ENCODE measurements at places on chromosomes 13 and 19. TPM values are rescaled to one million over a fixed set of nuclear protein-coding genes. Genes with fewer than 3 reads are reported as not detected.
A peak's percentile ranks its signal among the peaks of the same experiment; 100 is the strongest.

NLRP11 gene
- not detected for total RNA-seq

GRCh38 chr13:97139691-97140090, 82.4 kb upstream of the MBNL2 start:
- peaks cover 40% of the 10 kb centered on the region for H3K27me3 ChIP-seq
- no peak overlapping the region for H3K27ac ChIP-seq
- peaks cover 12% of the 10 kb centered on the region for H3K4me1 ChIP-seq
- no peaks in the 10 kb centered on the region for H3K36me3 ChIP-seq

DNA sequence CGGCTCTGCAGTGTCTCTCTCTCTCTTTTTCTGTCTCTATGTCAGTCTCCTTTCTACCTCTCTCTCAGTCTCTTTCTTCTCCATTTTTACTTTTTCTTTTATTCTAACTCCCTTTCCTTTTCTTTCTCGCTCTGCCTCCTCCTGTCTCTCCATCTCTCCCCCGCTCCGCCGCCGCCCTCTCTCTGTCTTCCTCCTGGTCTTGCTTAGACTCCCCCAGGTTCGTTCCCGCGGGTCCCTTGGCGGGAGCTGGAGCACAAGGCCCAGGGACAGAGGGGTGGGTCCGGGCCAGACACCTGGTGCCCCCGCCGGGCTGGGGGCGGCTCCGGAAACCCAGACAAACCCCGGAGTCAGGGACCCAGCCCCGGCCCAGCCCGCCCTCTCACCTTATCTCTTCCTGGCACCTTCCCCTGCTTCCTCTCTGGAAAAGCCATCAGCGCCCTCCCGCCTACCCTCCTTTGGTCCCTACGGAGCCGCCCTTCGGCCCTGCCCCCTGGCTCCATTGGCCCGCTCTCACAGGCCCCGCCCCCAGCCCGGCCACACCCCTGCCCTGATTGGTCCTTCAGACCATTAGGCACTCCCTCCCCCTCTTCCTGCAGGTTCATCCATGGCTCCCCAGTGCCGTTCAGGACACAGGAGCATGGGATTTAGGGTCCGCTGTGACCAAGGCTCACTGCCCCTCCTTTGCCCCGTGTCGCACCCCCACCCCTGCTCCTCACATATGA, 15.4 kb upstream of the NOP53 start:
- H3K27me3 ChIP-seq: peaks cover 4% of the 10 kb centered on the region
- DNase-seq: peak; percentile 43
- peaks cover 14% of the 10 kb centered on the region for H3K4me1 ChIP-seq

DNA sequence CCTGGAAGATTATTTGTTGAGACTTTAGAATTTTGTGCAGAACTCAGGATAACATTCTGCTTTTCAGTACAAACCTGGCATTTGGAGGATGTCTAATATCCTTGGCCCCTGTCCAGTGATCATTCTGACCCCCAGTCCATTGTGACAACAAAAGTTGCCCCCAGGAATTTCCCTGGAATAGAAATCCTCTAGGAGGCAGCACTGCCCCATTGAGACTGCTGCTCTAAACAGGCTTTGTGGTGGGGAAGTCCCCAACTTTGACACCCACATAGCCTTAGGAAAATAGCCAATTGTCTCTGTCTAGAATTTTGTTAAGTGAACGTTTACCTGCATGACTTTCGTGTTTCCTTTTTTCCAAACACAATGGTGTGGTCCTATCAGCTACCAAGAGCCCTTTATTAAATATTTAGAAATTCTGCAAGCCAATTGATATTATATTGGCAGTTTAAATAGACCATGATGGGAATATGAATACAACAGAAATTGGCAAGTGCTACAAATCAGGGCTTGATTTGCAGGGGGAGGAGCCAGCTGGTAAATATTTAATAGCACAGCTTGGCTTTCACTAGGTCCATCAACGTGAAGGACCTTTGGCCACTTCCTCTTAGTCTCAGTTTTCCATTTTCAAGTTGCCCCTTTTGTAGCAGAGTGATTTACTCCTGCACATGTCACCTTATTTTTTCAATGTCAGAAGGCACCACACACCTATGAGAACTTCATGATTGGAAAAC, 451.7 kb downstream of the EFNB2 start:
- H3K27ac ChIP-seq: no peak overlapping the region
- DNase-seq: no peak
- no peaks in the 10 kb centered on the region for H3K4me1 ChIP-seq
- H3K36me3 ChIP-seq: no peaks in the 10 kb centered on the region
- H3K27me3 ChIP-seq: no peaks in the 10 kb centered on the region

SOHLH2 gene
- total RNA-seq: not detected

COMP gene
- total RNA-seq: not detected

DNA sequence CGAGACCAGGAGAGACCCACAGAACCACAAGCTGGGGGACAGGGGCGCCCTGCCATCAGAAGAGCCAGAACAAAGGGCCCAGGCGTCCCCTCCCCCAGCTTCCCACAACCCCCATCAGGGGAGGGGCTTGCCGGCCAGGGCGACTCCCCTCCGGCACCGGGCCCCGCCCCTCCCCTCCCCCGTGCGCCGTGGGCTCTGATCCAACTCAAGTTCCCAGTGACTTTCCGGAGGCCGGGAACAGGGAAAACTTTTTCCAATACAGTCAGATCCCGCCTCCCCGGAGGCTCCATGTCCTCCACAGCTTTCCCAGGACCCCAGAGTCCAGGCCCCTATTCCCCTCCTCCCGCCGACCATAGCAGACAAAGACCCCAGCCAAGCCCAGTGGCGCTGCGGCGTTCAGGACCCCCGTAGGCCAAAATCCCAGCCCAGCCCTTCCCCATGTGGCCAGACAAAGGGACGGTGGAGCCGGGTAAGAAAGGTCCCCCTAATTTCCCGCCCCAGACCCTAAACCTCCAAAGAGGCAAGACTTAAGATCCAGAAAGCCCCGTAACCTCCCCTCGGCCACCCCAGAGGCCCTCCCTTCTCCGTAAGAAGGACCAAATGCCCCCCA, 673 bp downstream of the TEAD2 start:
- no peak for DNase-seq
- peaks cover 4% of the 10 kb centered on the region for H3K4me1 ChIP-seq
- H3K36me3 ChIP-seq: no peaks in the 10 kb centered on the region
- no peak overlapping the region for H3K27ac ChIP-seq
- H3K27me3 ChIP-seq: peaks cover 43% of the 10 kb centered on the region

GRCh38 chr13:112132142-112132541, 65.2 kb downstream of the SOX1 start:
- no peak overlapping the region for H3K4me3 ChIP-seq
- no peaks in the 10 kb centered on the region for H3K27me3 ChIP-seq
- DNase-seq: no peak
- no peaks in the 10 kb centered on the region for H3K36me3 ChIP-seq
- H3K27ac ChIP-seq: no peak overlapping the region
- no peaks in the 10 kb centered on the region for H3K4me1 ChIP-seq

DNA sequence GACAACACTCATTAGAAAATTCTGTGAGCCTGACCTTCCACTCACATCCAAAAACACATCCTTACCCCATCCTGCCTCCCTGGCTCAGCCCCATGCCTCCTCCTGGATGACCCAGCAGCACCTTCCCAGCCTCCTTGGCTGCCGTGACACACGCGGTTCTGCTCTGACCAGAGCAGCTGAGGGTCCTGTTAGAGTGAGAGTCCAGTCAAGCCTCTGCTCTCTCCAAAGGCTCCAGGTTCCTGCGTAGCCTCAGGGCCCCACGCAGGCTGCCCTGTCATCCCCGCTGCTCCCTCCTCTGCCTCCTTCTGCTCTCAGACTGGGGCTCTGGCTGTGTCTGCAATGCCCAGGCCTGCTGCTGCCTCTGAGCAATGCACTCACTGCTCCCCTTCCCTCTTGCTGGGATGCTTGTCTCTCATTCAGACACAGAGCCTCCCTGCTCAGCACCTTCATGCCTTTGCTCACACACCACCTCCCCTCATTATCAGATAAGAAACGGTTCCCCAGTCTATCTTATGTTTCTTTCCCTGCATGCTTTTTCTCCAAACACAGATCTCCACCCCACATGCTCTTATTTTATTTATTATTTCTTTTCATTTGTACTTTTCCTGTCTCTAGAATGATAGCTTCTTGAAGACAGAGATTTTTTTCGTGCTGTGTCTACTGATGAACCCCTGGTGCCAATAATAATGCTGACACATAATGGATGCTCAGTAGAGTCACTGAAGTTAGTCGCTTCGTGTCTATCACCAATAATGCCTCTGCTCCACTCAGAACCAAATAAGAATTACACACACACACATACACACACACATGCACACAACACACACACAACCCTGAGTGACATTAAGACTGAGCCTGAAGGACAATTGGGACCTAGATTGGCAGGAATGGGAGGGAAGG, 10.2 kb upstream of the SIGLEC6 start:
- no peak for DNase-seq
- H3K36me3 ChIP-seq: no peaks in the 10 kb centered on the region
- no peak overlapping the region for H3K27ac ChIP-seq
- H3K4me3 ChIP-seq: no peak overlapping the region
- H3K4me1 ChIP-seq: peaks cover 18% of the 10 kb centered on the region
- peaks cover 33% of the 10 kb centered on the region for H3K27me3 ChIP-seq

DNA sequence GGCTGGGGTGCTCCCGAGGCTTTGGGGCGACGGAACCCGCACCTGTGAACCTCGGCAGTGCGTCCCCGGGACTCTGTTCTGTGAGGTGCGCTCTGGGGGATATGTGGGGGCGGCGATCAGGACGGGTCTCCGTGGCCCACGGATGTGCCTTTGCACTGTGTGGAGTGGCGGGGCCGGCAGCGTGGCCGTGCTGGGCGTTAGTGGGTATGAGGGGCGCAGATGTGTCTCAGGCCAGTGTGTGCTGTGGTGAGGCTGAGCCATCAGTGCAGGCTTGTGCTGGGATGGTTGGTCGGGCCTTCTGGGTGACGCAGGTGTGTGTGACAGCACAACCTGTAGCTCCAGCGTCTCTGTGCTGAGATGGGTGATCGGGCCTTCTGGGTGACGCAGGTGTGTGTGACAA, 16.9 kb downstream of the ZNF331 start:
- peak overlapping the region; percentile 89 for H3K4me3 ChIP-seq
- H3K4me1 ChIP-seq: peaks cover 14% of the 10 kb centered on the region
- H3K36me3 ChIP-seq: peaks cover 49% of the 10 kb centered on the region

KLK14 gene
- 0.44 TPM for total RNA-seq

ZNF575 gene
- total RNA-seq: 1.7 TPM

TEKTIP1 gene
- 2.0 TPM for total RNA-seq

GPR12 gene
- not detected for total RNA-seq

- H3K4me3 ChIP-seq: no peak overlapping the region
- H3K36me3 ChIP-seq: no peaks in the 10 kb centered on the region
- DNase-seq: no peak
- peaks cover 10% of the 10 kb centered on the region for H3K4me1 ChIP-seq
Measured at GRCh38 chr13:48819899-48820298, 155.8 kb upstream of the FNDC3A start.

DNA sequence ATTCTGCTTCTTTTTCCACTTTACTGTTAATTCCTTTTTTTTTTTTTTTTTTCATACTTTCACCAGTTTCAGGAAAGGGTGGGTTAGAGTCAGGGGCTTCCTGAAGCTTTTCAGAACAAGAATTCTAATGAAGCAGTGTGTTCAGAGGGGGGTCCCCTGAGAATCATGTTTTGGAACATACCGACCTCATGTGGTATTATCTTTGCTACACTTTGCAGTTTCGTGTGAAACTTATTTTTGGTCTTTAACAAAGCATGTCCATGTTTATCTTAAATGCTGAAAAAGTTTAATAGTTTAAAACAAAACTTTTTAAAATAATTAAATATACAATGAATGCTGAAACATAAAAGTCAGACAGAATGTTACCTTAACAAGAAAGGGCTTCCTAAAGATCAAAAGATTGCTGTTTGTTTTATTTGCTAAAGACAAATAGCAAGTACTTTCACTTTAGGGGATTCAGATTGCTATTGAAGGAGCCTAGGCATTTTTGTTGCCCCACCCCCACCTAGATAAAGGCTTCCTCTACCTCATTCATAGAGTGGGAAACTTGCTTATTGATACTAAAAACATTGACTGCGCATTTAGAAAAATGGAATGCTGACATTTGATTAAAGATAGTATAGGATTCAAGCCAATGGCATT, 21.1 kb upstream of the POMP start:
- DNase-seq: no peak
- no peaks in the 10 kb centered on the region for H3K36me3 ChIP-seq
- no peak overlapping the region for H3K4me3 ChIP-seq
- no peak overlapping the region for H3K27ac ChIP-seq
- H3K27me3 ChIP-seq: peaks cover 29% of the 10 kb centered on the region
- H3K4me1 ChIP-seq: peaks cover 16% of the 10 kb centered on the region

GRCh38 chr13:60355056-60355455, 42.0 kb upstream of the TDRD3 start:
- H3K4me1 ChIP-seq: no peaks in the 10 kb centered on the region
- peaks cover 12% of the 10 kb centered on the region for H3K27me3 ChIP-seq
- H3K4me3 ChIP-seq: no peak overlapping the region
- no peak overlapping the region for H3K27ac ChIP-seq
- H3K36me3 ChIP-seq: no peaks in the 10 kb centered on the region
- DNase-seq: no peak

DNA sequence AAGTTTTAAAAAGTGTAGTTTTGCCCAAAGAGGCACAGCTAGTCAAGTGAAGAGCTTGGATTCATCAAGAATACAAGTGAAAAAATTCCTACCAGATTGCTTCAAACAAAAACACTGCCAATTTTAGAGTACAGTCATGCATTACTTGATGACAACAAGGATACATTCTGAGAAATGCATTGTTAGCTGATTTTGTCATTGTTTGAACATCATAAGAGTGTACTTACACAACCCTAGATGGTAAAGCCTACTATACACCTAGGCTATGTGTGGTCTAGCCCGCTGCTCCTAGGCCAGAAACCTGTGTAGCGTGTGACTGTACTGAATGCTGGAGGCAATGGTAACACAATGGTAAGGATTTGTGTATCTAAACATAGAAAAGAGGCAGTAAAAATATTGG, 41.1 kb downstream of the TMTC4 start:
- no peak overlapping the region for H3K4me3 ChIP-seq
- H3K36me3 ChIP-seq: peaks cover 53% of the 10 kb centered on the region
- no peak for DNase-seq
- H3K27me3 ChIP-seq: no peaks in the 10 kb centered on the region
- no peaks in the 10 kb centered on the region for H3K4me1 ChIP-seq
- H3K27ac ChIP-seq: no peak overlapping the region

KIR2DL4 gene
- total RNA-seq: not detected

DNA sequence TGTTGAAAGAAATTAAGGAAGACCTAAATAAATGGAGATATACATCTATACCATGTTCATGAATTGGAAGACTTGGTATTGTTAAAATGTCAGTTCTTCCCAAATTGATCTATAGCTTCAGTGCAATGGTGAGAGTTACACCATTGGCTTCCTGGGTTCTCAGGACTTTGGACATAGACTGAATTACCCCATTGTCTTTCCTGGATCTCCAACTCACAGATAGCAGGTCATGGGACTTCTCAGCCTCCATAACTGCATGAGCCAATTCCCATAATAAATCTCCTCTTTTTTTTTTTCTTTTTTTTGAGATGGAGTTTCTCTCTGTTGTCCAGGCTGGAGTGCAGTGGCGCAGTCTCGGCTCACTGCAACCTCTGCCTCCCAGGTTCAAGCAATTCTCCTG, 38.7 kb downstream of the CCNE1 start:
- H3K27ac ChIP-seq: no peak overlapping the region
- H3K4me1 ChIP-seq: peaks cover 23% of the 10 kb centered on the region
- no peaks in the 10 kb centered on the region for H3K36me3 ChIP-seq
- DNase-seq: no peak
- peaks cover 9% of the 10 kb centered on the region for H3K27me3 ChIP-seq

RUBCNL gene
- 0.76 TPM for total RNA-seq

GRCh38 chr13:109873351-109874123, 87.2 kb upstream of the IRS2 start:
- H3K4me1 ChIP-seq: peaks cover 5% of the 10 kb centered on the region
- H3K4me3 ChIP-seq: no peak overlapping the region
- no peaks in the 10 kb centered on the region for H3K36me3 ChIP-seq

All from activated T-helper 2 cell treated with anti-CD3 and anti-CD28 coated beads, Interferon-gamma antibody, Interleukin-2, Interleukin-4, amounts not matched to agents 10 μg/mL and 5 μg/mL and 100 μg/mL, durations not matched to agents 14 hours and 24 hours and 36 hours (primary cell).